ENCODE measurements at places on chromosomes 11 and 22. TPM values are rescaled to one million over a fixed set of nuclear protein-coding genes. Genes with fewer than 3 reads are reported as not detected.
A peak's percentile ranks its signal among the peaks of the same experiment; 100 is the strongest.

DNA sequence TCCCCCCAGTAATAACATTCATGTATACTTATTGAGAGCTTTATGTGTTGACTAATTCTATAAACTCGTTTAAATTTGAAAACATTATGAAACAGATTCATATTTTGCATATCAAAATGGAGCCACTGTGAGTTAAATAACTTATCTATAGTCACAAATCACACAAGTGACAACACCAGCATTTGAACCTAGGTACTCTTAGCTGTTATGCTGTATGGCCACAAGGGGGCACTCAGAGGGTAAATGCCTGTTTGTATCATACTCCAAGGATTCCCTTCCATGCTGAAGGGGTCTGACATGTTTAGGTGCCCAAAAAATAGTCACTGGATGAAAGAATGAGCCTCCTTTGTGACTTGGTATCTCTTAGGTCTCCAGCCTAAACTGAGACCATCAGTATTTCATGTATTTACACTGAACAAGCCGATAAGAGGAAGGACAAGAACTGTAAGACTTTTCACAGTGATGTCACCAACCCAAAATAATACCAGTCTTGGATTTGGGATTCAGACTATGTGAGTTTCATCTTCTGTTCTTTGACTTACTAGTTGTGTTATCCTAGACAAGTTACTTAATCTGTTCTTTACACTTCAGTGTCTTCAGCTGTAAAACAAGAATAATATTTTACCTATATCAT, 12.2 kb upstream of the OR52D1 start:
- DNase-seq, result no peak

- no peak for DNase-seq
Observed at GRCh38 chr11:75497788-75498409, 27.8 kb downstream of the GDPD5 start.

Gene PANX2
- 1.4 TPM for total RNA-seq

Gene POU2F3
- not detected for total RNA-seq

GRCh38 chr11:56705784-56706396, 7.0 kb downstream of the OR9G1 start:
- peak; percentile 6 for DNase-seq

- DNase-seq, result no peak
Observed at GRCh38 chr11:35099278-35100012, 39.5 kb upstream of the CD44 start.

DNA sequence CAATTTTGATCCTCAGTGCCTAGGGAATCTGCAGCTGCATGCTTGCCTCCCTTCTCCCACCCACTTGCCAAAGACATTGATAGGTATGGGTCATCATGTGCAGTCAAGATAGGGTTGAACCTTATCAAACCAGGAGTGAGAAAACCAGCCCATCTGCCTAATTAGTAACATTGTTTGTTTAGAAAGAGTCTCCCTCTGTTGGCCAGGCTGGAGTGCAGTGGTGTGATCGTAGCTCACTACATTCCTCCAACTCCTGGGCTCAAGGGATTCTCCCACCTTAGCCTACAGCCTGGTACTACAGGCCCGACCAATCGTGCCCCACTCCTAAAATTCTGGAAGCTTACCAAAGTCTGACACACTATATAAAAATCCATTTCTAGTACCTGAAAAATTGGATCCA, 4.6 kb downstream of the C11orf71 start:
- DNase-seq, result peak; percentile 26

Gene TYR
- total RNA-seq, result not detected

GRCh38 chr11:113873236-113873626, 2.1 kb downstream of the USP28 start:
- no peak for DNase-seq

Gene APOBEC3A
- not detected for total RNA-seq

GRCh38 chr22:39233710-39234471, 10.9 kb downstream of the PDGFB start:
- no peak for DNase-seq

Data from HT1080 (cell line).